ENCODE measurements at places on chromosomes 5 and 9.

DNA sequence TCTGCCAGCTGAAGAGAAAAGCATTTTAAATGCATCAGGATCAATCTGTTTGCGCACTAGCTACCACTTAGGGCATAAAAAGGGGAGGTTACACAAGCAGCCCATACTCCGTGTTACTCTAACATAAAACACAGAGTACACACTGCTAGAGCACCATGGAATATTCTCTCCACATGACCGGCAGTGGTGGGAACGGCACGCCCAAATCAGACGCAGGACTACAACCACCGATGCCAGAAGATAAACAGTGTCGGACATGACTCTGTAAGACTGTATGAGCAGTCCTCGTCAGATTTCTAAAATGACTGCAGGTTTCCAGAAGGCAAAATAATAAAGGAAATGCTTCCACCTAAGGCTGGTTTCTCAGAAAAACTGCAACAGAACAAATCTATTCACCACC lies 40.0 kb downstream of the CDK5RAP2 start:
- no peak for DNase-seq

DNA sequence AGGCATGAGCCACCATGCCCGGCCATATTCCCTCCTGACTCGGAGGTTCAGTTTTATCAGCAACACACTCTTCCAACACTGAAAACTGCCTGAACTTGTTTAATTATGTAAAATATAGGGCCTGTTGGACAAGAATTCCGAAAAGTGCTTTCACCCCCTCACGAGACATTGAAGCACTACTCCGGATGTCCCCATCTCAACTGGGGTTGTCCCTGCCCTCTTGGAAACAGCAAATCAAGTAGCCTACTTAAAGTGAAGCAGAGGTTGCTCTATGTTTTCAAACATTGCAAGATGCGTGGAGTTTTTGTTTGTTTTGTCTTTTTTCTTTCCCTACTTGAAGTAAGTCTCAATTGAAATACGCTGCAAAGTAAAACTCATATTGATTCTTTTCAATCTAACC lies 7.6 kb downstream of the PTGER4 start:
- DNase-seq = no peak

DNA sequence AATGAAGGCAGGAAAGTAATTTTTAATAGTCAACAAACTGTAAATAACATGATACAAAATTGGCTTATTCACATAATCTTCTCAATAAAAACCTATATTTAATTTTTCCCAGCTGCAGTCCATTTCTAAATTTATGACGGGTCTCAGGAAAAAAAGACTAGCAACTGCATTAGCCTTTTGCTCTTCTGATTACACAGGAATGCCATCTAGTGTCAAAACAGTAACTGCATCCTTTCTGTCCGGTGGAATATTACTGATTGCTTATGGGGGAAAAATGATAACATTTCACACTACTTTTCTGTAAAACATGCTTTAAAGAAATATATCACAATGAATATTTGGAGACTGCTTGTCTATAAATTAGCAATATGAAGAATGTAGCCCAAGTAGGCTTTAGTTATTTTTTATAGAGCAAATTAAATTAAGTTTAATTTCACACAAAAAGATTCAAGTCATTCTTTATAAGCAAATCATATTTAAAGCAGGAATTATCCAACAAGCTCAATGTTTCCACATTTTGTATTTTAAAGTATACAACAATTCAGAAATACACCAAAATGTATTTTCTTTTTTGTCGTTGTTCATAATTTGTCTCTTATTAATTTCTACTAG lies 534.7 kb downstream of the CDH10 start:
- DNase-seq = no peak

DNA sequence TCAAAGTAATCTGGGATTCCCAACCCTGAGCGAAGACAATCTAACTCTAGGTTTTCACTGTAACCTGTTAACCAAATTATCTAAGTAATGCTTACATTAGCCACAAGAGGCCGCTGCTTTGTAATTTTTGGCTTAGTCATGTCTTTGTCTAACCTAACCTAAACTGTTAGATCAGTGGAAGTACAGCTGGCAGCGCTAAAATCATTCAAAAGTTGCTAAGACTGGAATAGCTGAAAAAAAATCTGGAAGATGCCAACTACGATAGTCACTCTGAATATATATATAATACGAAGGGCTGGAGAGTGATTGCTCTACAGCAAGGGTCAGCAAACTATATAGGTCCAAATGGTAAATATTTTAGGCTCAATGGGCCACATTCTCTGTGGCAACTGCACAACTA lies 60.2 kb downstream of the FBXO38 start:
- DNase-seq = no peak

DNA sequence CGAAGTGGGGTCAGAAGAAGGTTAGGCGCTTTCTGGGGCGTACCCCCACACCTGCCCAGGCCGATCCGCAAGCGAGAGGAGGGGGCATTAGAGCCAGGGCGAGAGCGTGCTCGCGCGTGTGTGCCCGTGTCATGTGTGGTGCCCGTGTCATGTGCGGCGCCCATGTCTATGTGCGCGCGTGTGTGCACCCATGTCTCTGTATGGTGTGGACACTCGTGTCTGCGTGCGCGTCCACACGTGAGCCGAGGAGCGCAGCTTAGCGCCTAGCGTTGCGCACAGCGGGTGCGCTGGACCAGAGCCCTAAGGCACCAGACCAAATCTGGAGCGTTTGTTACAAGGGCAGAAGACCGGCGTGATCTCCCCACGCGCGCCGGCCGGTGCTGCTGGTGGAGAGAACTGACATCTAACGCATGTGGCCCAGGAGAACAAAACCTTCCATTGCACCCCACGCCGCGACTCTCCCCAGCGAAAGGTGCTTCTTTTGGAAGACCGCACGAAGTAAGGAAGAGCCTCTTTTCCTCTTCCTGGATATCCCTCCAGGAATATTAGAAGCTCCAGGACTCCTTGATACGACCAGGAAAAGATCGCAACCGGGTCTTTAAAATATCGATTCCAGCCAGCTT lies 644 bp downstream of the NIM1K start:
- no peak for DNase-seq

- no peak for DNase-seq
Observed at GRCh38 chr5:74035521-74035937, 409.5 kb downstream of the ARHGEF28 start.

- DNase-seq = no peak
Observed at GRCh38 chr5:100647461-100648230, 112.5 kb downstream of the FAM174A start.

DNA sequence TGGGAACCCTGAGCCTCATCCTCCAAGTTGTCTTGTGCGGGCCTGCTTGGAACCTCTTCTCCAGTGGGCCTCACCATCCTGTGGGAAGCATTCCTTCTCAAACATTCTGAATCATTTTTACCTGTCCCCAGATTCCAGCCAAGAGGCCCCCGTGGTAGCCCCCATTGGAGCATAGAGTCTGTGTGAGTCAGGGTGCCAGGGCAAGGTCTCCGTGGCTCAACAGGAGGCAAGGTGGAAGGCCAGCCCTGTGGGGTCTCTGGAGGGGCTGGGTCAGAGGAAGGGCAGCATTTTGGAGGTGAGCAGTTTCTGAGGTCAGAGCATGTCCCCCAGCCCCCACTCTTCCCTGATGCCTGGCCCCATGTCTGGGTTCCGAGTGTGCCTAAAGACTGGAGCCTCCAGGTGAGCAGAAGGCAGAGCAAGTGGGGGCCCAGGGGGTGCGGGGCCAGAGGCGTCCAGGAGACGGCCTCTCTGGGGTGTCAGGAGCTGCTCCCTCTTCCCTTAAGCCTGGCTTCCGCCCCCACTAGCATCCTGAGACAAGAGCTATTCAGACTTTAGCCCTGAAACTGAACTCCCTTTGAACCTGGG lies 2.1 kb downstream of the CACNA1B start:
- DNase-seq = no peak

DNA sequence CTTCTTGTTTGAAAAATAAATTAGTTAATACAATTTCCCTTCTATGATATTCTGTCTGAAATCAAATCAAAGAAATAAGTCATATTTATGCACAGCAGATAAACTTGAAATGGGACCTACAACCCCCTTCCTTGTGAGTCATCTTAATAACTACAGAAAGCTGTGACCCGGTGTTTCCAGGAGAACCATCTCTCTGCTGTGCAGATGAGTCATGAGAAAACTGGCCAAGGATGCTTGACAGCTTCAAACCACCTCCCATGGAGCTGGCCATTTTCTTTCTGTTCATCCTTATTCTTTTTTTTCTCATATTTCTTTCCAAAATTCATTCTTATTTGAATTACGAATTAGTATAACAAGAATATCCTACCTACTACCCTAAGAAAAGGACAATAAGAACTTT lies 43.4 kb upstream of the NR4A3 start:
- DNase-seq = no peak

GRCh38 chr5:170650850-170651249 lies 132.7 kb upstream of the GABRP start:
- no peak for DNase-seq

DNA sequence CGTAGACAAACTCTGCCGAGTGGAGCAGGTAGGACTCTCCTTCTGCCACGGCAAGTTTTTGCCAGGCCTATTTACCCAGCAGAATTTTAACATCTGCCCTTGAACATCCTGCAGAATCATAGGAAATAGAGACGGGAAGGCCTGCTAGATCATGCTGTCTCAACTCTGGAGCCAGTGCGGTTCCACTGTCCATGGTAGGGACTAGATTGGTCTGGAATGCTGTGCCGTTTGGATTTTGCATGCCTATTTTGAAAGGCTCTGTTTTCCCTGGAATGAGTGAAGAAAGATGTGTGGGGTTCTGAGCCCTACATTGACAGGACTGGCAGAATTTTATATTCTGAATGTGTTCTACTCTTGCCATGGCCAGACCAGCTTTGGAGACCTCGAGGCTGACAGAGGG lies 33.6 kb upstream of the CFAP157 start:
- no peak for DNase-seq

DNA sequence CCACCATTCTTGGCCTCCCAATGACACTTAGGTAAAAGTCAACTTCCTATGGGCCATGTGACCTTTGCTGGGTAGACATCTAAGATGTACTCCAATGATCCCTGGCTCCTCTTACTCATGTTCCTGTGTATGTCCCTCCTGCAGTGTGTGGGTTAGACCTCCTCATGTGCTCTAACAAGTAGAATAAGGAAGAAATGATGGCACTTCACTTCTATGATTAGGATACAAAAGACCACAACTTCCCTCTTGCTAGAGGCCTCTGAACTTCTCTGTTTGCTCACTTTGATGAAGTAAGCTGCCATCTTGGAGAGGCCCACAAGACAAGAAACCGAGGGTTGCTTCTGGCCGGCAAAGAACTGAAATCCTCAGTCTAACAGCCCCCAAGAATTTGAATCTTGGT lies 131.8 kb downstream of the TAF11L14 start:
- DNase-seq = no peak

- DNase-seq = no peak
Observed at GRCh38 chr5:33837301-33837700, 54.5 kb downstream of the ADAMTS12 start.

GRCh38 chr5:148961261-148962199 lies 101.3 kb downstream of the SH3TC2 start:
- DNase-seq = no peak

GRCh38 chr9:109517901-109518377 lies 19.8 kb upstream of the PTPN3 start:
- DNase-seq = no peak

GRCh38 chr9:70761139-70761670 lies 346.7 kb upstream of the KLF9 start:
- DNase-seq = no peak

- no peak for DNase-seq
Observed at GRCh38 chr5:5141339-5141599, 1.1 kb downstream of the ADAMTS16 start.

DNA sequence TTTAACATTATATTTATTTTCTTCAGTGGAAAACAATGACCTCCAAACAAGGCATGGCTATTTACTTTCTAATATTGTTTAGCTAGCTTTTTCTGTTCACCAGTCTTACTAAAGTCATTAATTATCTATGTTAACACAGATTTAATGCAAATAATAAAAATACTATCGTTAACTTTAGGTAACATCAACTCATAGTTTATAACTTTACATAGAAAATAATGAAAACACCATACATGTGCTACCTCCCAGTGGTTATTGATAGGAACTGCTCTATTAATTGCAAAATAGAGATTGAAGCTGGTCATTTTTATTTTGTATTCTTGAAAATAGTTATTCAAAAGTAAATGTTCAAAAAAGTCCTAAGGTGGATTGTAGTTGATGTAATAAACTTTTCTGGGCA lies 78.3 kb upstream of the HCN1 start:
- DNase-seq = no peak

- DNase-seq = no peak
Observed at GRCh38 chr5:158716668-158717067, 383.0 kb downstream of the EBF1 start.

- no peak for DNase-seq
Observed at GRCh38 chr5:17018871-17019270, 82.8 kb upstream of the MYO10 start.

GRCh38 chr9:111828193-111828592 lies 33.5 kb upstream of the SHOC1 start:
- no peak for DNase-seq

DNA sequence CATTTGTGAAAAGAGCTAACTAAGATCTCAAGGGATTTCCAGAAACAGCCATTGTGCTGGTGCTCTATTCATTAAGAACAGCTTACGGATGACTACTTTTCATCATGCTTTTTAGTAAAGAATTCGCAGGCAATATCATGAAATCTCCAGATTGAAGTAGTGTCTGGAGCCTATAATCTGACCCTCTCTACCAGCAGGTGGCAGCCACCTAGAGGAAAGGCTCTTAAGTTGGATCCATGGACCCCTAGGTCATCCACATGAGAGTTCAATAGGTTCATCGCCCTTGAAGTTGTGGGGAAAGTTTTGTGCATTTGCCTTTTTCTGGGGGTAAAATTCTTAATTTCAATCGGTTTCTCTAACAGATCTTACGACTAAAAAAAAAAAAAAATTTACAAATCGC lies 82.3 kb downstream of the SLC1A3 start:
- DNase-seq = no peak

GRCh38 chr9:113597390-113598241 lies 134.1 kb downstream of the RGS3 start:
- no peak for DNase-seq

DNA sequence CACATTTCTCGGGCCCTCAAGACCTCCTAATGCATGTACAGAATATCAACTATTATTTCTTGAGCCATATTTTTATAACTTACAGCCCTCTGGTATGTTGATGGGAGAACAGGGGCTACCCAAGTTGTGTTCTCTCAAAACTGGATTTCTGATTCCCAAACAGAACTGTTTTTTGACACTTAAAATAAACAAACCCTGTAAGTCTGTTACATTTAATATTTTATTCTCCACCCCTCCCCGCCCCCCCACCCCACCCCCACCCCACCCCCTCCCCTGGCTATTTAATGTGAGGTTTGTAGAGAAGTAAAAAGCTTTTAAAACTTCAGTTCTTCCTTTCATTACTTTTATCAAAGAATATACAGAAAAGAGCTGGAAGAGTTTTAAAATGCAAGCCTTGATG lies 77.9 kb downstream of the FOXB2 start:
- DNase-seq = no peak

- no peak for DNase-seq
Observed at GRCh38 chr5:133356396-133356983, 255.9 kb downstream of the FSTL4 start.

- no peak for DNase-seq
Observed at GRCh38 chr5:169757016-169757415, 119.9 kb downstream of the DOCK2 start.
